ENCODE measurements at places on chromosomes 5 and 9. TPM values are rescaled to one million over a fixed set of nuclear protein-coding genes. Genes with fewer than 3 reads are reported as not detected.

NIM1K gene
- total RNA-seq: 0.68 TPM

EIF4E1B gene
- total RNA-seq: 2.4 TPM

DNA sequence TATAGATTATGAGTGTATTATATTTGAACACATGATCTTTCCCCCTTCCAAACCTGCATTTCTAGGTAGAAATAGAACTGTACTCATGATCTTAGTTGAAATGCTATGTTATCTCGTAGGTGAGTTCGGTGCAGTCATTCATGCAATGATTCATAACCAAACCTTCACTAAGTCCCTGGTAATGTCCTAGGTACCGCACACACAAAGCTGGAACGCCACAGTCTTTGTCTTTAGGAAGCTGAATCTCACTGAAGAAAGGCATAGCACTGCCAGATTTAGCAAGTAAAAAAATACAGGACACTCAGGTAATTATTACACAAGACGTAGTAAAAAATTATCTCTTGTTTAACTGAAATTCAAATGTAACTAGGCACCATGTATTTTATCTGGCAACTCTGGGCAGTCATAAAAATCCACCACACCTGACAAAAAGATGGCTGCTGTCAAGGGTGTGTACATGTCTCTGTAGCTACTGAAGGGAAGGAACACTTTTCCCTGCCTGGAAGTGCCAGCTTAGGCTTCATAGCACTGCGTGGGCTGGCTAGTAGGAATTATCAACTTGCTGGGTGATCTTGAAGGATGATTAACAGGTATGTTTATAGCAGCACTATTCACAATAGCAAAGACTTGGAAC is 28.0 kb upstream of the TXN start:
- no peak for DNase-seq

- DNase-seq: no peak
Measured at GRCh38 chr9:13427587-13427986, 148.1 kb upstream of the MPDZ start.

GRCh38 chr9:14189578-14189977 is 124.4 kb downstream of the NFIB start:
- no peak for DNase-seq

Data from testis (tissue), 5 donors.